NCI-H1417 treated with DMSO at 0.1 percent for 48 hours (cell line): ENCODE measurements at places on chromosomes 3 and 15.

DNA sequence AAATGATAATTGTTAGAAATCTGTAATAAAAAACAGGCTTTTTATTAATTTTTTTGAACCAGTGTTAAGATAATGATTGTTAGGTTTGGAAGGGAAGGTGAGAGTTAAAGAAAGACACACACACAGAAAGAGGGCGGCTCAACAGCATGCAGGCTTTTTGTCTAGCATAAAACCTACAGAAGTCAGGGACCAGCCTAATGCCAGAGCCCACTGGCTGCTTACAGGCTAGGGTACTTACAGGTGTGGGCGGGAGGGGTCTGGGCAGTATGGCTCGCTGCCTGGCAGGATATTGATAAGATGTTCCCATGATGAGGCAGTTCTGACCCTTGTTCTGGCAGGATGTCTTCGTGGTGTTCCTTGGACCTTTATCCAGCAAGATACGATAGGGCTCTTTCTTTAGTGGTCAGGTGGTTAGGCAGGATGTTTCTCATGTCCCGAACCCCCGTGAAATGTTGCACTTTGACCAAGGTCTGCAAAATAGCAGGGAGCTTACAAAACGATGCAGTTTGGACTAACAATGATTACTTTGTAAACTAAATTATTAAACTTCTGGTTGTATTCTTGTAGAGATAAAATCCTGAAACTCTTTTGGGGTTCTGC lies 84.7 kb downstream of the DCUN1D1 start:
- DNase-seq: no peak

DNA sequence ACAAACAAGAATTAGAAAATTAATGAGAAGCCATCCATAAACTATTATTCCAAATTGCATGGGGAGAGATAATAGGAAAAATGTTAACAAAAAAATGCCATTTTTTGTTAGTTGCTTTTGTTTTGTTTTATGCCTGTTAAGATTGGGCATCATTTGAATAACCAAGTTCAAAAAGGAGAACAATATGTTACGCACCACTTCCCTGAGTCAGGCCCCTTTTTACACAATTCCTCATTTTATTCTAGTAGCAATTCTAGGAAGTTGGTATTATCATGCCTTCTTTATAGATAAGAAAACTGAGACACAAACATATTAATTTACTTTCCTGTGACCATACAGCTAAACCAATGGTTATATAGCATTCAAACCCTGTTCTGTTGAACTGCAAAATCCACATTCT lies 736.9 kb upstream of the CCDC54 start:
- no peak for DNase-seq

DNA sequence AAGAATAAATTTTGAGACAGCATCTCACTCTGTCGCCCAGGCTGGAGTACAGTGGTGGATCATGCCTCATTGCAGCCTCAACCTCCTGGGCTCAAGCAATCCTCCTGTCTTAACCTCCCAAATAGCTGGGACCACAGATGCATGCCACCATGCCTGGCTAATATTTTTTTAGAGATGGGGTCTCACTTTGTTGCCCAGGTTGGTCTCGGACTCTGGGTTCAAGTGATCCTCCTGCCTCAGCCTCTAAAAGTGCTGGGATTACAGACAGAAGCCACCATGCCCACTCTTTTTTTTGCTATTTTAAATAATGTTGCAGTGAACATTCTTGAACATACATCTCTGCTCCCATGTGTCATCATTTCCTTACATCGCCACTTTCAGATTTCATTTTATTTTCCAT lies 6.8 kb upstream of the SLC51B start:
- DNase-seq: no peak

- DNase-seq: no peak
These were observed 684.1 kb downstream of the NTRK3 start for GRCh38 chr15:87572381-87572910.

DNA sequence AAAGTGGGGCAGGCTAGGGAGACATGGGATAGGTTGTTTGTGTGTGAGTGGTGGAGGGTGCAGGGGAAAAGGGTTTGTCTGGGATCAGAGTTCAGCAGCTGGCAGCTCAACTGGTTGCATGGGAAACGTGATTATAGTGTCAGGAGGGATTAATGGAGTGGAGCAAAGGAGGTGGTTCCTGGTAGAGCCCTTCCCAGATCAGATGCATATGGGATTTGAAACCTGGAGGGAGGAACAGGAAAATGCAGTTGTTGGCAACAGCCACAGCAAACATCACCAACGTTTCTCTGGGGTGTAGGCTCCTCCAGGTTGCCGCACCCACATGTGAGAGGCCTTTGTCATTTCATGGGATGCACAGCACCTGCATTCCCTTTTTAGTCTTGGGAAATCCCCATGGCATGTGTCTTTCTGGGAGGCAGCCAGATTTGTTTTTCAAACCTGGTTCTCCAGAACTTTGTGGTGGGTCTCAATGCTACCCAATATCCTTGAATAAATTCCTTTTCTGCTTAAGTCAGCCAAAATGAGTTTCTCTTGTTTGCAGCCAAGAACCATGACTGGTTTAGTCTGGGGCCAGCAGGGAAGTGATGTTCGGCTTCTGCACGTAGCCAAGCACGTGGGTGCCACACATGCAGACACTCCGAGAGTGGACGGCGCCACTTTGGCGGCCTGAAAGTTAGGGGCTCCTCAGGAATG lies 61.3 kb downstream of the BDH1 start:
- no peak for DNase-seq

- DNase-seq: no peak
These were observed 474.7 kb upstream of the UBE2E2 start for GRCh38 chr3:22728406-22728805.

DNA sequence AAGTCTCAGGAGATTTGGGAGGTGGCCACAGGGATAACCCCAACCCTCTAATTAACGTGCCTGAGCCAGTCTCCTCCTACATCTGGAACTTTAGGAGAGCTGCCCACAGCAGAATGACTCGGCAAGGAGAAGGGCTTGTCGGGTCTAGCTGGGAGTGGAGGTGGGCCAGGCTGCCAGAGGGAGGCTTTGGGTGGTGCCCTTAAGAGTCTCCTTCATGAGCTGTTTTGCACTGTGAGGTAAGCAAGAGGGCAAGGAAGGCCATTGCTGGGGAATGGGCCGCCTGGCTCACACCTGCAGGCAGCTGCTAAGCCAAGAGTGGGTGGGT lies 3.6 kb upstream of the TNK2 start:
- no peak for DNase-seq

GRCh38 chr3:37700466-37701248 lies 161.0 kb upstream of the CTDSPL start:
- DNase-seq: no peak

DNA sequence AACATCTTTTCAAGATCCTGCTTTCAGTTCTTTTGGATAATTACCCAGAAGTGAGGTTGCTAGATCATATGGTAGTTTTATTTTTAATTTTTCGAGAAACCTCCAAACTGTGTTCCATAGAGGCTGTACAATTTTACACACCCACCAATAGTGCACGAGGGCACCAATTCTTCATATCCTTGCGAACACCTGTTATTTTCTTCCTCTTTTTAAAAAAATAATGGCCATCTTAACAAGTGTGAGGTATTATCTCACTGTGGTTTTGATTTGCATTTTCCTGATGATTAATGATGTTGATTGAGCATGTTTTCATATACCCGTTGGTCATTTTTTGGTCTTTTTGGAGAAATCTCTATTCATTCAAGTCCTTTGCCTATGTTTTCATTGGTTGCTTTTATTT lies 17.6 kb upstream of the CEP152 start:
- DNase-seq: no peak

DNA sequence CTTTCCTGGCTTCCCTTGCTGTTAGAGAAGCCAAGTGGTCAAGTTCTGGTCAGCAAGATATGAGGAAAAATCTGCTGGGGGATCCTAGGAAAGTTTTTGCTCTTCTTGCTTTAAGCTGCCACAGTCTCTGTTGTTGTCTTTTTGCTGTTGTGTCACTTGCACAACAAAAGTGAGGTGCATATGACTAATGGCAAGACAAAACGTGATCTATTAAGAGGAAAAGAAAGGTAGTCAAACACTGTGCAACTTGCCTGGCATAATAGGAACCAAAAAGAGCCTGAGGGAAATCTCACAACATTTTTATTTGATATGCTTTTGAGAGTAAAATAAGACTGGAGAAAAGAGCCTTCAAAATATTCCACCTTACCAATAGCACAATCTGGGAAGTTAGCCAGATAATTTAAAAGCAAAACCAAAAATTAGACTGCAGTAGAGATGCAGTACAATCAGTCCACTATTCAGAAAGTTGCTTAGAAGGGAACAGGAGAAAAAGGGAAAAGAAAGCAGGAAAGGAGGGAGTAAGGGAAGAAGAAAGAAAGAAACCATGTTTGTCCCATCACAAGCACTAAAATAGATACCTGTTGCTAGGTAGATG lies 110.0 kb upstream of the SLC4A7 start:
- no peak for DNase-seq

DNA sequence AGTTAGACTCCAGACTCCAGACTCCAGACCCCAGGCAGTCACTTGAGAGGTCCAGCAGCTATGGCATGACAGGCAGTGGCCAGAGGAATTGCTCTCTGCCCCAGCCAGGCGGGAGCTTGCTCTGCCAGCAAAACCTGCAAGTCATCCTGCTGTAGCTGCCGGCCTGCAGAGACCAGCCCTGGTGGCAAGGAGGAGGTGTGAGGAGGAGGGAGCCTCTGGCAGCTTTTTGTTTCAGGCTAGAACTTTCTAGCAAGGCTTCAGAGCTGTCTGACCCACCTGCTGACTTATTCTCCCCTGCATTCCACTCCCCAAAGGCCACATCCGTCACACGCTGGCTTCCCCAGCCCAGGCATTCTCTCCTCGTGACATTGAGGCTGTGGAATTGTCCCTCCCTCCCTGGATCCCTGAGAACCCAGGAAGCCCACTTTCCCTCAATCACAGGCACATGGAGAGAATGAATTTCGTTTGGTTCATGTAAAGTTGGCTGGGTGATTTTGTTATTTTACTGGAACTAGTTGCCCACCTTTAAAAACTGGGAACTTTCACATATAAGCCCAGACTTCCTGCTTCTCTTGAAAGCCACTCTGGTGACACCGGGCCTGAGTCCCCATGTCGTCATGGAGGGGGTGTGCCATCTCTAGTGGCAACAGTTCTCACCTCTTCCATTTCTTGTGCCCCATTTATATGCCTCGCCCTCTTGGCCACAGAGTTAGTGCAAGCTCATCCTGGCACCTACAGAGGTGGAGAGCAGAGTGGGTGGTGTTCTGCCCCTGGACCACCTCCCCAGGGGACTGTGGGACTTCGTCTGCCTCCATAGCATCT lies 82.7 kb downstream of the ABHD5 start:
- DNase-seq: no peak

DNA sequence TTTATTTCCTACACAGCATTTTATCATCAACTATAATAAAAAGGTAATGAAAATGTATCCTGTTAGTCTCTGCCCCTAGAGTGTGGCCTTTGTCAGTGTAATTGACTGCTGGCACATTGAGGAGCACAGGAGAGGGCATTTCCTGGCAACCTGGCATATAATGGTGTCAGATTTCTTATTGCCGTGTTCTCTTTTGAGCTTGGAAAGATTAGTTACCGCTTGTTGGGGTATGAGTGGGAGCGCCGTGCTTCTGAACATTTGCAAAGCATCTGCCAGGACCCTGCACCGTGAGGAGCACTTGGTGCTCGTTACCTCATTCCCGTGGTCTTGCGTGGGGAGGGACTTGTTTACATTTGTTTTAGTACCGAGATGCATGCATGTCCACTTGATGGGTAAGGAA lies 124.4 kb downstream of the PTPRG start:
- peak; percentile 7 for DNase-seq

GRCh38 chr3:158540066-158540465 lies 30.9 kb upstream of the MLF1 start:
- no peak for DNase-seq

- no peak for DNase-seq
These were observed 1.1 kb downstream of the C2CD4B start for GRCh38 chr15:62164014-62164395.
